ENCODE measurements at places on chromosomes 16 and 17.

- no peak for DNase-seq
Observed at GRCh38 chr17:77741109-77741508, 217.4 kb upstream of the TNRC6C start.

- DNase-seq: no peak
Observed at GRCh38 chr17:56257075-56257474, 103.8 kb downstream of the ANKFN1 start.

DNA sequence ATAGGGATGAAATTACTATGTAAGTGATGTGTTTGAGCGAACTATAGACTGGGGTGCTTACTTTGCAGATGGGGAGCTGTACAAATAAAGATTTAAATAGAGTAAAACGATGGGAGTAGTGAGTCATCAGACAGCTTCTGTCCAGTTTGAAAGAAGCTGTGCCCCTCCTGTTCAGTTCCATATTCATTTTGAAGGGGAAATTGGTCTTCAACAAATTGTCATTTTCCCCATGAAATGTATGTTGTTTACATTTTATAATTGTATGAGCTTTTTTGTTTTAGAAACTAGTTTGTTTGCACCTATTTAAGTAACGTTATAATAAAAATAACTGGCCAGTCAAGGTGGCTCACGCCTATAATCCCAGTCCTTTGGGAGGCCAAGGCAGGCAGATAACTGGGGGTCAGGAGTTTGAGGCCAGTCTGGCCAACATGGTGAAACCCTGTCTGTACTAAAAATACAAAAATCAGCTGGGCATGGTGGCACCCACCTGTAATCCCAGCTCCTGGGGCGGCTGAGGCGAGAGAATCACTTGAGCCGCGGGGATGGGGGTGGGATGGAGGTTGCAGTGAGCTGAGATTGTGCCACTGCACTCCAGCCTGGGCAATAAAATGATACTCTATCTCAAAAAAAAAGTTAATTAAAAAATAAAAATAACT is 20.2 kb downstream of the SEC14L1 start:
- DNase-seq: no peak

DNA sequence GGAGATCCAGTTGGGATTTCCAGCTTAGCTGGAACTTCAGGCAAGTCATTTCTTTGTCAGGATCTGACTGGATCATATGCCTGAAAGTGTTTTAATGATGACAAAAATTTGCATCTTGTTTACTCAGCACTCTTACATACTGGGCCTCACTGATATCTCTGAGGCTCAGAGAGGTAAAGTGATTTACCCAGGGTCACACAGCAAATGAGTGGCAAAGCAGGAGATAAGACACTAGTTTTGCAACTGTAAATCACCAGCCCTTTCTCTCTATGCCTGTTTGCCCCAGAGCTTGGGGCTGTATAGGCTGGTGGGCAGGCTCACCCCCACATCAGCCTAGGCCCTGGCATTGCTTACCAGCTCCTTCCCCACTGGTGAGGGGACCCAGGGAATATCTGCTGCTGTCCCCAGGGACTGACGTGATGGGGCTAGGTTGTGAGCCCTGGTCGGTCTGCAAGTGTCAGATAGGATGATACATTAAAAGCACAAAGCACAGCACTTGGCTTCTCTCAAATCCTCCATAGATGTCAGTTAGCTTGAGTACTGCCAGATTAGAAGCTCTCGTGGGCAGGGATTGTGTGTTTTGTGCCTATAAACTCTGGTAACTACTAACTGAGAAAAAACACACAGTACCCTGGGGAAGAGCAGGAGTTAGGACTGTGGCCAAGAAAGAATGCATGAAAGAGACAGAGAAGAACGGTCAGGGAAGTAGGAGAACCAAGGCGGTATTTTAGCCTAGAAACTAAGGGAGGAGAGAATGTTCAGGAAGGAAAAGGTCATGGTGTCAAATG is 165.4 kb downstream of the COPRS start:
- DNase-seq: no peak

- no peak for DNase-seq
Observed at GRCh38 chr17:55661256-55661758, 61.4 kb downstream of the TMEM100 start.

DNA sequence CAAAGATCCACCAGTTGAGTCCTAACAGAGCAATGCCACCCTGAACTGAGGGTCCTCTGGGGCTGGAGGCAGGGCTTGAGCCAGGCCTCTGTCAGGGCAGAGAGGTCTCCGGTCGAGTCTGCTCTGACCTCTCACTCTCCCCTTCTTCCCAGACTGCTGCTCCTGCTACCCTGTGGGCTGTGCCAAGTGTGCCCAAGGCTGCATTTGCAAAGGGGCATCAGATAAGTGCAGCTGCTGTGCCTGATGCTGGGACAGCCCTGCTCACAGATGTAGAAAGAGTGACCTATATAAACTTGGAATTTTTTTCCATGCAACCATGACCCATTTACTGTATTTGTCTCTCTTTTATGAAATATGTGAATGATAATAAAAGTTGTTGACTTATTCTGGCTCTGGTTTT is 2.4 kb upstream of the MT1B start:
- DNase-seq: no peak

- DNase-seq: no peak
Observed at GRCh38 chr16:1155353-1156054, 2.6 kb downstream of the CACNA1H start.

GRCh38 chr17:9218911-9219310 is 197.6 kb downstream of the NTN1 start:
- no peak for DNase-seq

GRCh38 chr17:81655378-81656117 is 794 bp downstream of the PDE6G start:
- no peak for DNase-seq

- no peak for DNase-seq
Observed at GRCh38 chr16:14186795-14187221, 115.7 kb downstream of the MRTFB start.

DNA sequence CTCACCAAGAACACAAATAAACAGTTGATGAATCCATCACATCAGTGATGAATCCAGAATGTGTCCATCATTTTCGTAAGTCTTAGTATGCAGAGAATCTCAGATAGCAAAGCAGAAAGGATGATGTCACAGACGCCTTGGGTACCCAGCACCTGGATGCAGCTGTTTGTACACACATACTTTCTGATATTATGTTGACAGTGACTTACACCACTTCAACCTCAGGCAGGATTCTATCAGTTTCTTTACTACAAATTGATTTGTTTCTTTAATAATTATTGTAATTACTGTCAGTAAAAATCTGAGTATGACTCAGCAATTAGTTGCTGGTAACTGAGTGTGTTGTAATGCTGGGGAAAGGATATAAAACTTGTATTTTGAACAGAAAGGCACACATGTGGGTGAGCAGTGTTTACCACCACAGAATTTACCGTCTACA is 159.8 kb downstream of the RPTOR start:
- no peak for DNase-seq
